ENCODE measurements at places on chromosomes 2 and 18.
A peak's percentile ranks its signal among the peaks of the same experiment; 100 is the strongest.

GRCh38 chr2:35220461-35220860, 1135.1 kb upstream of the CRIM1 start:
- DNase-seq: no peak

- no peak for DNase-seq
Observed at GRCh38 chr2:110157153-110157793, 41.7 kb upstream of the MALL start.

DNA sequence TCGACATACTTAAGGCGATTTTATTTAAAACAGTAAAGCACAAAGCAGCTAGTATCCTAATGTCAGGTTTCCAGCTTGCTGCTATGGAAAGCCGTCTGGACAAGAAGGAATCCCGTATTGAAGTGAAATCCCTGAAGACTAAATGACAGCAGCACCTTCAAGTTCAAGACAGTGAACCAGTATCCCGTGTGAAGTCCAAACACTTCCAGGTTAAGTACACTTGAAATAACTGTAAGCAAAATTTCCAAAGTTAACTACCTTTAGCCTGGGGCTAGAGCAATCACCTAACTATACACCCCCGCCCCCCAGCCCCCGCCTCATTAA, 1.2 kb downstream of the MBOAT2 start:
- no peak for DNase-seq

- DNase-seq: no peak
Observed at GRCh38 chr2:174342686-174343342, 8.1 kb downstream of the SP9 start.

DNA sequence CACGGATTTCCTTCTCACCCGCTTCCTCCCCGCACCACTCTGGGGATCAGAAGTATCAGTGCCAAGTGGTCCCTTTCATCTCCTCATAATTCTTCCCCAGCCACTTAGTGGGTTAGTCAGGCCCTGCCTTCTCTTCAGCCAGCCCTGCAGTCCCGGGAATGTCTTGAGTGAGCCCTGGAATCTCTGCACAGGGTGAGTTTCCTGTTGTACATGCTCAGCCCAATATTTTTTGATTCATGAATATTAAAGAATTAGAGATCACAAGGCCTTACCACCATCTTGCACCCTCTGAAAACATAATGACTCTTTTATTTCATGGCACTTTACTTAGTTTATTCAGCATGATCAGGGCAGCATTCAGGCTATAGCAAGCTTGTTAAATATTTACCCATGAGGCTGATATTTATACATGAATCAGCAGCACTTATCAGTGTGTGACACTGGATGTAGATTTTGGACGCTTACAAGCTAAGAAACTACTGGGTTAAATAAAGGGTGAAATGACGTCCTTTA, 159.4 kb upstream of the FOSL2 start:
- DNase-seq: no peak

DNA sequence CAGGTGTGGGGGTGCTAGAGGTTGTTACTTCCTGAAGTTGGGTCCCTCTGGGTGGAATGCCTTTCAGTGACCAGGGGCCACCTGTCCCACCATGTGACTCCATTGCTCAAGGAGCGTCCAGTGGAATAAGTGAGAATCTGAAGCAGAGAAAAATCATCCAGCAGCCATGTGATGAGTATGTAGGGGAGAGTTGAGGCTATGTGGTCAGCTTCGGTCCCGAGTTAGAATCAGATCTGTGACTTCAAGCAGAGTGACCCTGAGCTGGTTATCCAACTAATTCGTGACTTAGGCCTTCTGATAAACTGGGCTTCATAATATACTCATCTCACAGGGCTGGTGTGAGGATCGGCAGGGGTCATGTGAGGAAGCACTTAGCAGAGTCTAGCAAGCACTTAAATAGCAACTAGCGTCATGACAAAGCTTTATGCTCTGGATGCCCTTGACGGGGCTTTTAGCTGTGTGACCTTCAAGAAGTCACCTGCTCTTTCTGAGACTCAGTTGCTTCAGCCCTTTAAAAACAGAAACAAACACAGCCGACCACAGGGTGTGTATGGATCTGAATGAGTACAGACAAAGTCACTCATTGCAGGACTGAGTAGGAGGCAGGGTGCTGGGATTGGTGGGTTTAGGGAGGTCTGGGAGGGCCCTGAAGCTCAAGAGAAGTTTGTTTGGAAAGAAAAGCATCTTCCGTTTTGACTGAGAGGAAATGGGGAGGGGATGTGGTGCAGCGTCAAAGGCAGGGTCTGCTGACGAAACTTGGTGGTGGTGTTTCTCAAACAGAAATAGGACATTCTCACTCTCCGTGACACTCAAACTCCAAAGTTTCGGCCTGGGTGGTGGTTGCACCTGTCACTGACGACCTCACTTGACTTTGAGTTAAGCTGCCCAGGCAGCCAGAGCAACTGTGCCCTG, 264.0 kb upstream of the CXCR4 start:
- peak; percentile 46 for DNase-seq

- no peak for DNase-seq
Observed at GRCh38 chr2:100584816-100585215, 22.0 kb downstream of the PDCL3 start.

DNA sequence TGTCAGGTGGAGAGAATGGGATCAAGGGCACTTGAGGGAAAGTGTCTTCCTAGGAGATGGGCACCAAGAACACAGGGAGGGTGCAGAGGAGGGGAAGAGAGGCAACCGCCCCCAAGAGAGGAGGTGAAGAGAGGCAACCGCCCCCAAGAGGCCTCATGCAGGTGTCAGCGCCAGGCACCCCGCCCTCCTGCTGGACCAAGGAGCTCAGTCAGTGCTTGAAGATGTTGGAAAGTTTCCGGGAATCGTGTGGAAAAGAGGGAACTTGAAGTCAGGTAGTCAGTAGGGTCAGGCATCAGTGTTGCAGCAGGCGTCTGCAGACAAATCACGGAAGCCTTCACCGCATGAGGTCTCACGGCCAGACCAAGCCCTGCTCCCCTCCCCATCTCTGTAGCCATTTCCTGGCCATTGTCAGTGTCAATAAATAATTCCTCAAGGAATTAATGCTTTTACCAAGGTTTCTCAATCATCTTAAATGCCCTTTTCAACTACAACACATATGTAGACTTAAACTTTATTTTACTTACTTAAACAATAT, 353.1 kb downstream of the EIPR1 start:
- DNase-seq: no peak

DNA sequence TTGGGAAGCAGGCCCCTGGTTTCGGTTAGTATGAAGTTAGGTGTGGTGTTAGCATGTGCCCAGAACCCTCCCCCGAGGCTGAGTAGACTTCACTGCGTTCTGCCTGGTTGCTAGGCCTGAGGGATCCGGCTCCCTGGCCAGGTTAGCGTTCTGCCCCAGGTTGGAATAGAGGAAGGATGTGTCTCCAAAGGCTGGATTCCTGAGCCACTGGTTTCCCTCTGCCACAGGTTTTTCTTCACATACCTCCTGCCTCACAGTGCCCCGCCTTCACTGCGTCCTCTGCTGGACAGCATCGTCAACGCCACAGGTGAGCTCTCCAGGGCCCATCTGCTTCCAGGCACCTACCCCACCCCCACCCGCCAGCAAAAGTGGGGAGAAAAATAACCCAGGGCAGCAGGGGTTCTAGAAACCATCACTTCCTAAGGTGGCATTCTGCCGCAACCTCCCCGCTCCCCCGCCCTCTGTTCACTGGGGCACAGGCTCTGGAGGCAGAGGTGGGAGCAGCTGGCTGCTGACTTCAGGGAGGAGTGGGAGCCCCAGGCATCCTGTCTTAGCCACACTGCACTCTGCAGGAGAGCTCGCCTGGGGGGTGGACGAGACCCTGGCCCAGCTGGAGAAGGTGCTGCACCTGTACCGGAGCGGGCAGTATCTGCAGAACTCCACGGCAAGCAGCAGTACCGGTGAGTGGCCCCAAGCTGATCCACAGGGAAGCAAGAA, 7.1 kb downstream of the PKDCC start:
- no peak for DNase-seq

All from activated effector memory CD4-positive, alpha-beta T cell treated with Interleukin-2 at 50 U/mL for 16 hours (primary cell).